ENCODE measurements at places on chromosomes 12 and 14.

- DNase-seq: no peak
Measured at GRCh38 chr12:92080911-92081285, 64.7 kb downstream of the BTG1 start.

DNA sequence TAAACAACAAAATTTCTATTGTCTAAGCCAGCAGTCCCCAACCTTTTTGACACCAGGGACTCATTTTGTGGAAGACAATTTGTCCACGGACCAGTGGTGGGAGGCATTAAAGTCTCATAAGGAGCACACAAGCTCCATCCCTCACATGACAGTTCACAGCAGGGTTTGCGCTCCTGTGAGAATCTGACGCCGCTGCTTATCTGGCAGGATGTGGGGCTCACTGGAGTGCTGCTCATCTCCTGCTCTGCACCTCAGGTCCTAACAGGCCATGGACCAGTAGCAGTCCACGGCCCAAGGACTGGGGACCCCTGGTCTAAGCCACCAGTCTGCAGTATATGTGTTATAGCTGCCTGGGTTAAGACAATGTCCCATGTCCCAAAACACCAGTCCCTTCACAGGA is 27.2 kb downstream of the VCPKMT start:
- DNase-seq: no peak

DNA sequence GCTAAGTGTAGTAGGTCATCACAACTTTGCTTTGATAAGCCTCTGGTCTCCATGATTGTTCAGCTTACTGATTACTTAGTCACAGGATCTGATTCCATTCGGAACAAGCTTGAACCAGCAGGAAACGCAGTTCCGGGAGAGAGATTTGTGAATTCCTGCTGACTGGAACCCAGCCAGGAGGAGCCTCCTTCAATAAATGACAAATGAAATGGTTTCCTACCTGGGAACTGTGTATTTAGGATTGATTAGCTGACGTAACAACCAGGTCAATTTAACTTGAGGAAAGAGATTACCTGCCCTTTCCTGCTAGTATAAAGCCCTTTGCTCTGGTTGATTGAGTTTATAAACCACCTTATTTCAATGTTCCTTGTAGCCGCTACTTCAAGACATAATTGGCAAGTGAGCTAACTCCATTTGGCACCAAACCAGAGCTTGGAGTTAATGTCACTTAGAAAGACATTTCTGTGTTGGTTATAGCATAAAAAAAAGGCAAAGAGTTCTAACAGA is 35.1 kb upstream of the KCNH3 start:
- no peak for DNase-seq

DNA sequence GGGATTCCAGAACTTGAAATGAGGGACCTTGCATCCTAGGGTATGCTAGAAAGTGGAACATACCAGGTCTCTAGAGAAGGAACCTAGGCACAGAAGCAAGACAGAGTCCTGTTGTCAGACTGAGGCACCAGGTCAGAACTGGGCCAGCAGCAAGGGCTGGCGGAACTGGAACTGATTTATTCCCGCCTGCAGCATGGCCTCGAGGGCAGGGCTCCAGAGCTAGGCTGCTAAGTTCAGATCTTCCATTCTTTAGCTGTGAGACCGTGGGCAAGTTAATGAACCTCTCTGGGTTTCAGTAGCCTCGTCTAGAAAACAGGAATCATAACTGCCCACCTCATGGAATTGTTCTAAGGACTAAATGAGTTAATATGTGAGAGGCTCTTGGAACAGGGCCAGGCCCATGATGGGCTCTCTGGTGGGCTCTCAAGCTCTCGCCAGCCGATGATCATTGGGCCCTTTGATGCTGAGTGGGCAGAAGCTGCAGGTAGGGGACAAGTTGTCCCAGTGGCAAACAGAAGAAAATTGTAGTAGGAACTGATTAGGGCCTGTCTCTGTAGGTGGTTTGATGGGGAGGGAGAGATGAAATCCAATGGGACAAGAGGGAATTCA is 199.8 kb downstream of the ZFP36L1 start:
- DNase-seq: no peak

GRCh38 chr12:38392554-38393144 is 76.1 kb downstream of the ALG10B start:
- no peak for DNase-seq

- DNase-seq: no peak
Measured at GRCh38 chr14:39322807-39323206, 89.1 kb downstream of the MIA2 start.

DNA sequence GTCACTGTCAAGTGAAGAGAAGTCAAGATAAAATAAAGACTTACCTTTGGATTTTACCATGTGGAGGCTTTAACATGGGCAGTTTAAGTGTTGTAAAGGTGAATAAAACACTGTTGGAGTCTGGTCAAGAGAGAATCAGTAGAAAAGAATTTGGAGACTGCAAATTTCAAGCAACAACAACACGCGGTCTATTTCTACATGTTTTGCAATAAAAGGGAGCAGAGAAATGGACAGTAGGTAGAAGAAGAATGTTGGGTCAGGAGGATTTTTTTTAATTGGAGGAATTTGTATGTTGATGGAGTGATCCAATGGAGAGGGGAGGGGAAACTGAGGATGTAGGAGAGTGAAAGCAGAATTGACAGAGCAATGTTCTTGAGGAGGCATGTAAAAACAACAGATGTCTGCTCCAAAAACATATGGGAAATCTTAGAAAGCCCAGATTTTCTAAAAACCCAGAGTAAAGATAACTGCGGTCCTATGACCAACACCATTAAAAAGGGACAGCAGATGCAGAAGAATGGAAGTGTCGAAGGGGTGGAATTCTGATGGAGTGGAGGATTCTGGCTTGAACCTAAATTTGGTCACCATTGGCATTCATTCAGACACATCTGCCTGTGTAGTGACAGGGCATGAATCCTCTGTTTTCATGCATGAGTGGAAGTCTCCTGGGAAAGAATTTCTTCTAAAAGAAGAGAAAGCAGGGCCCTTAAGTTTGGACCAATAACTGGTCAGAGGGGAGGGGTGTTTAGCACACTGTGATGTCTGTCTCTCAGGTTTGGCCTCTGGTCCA is 68.0 kb upstream of the OSBPL8 start:
- no peak for DNase-seq

- no peak for DNase-seq
Measured at GRCh38 chr12:91406920-91407341, 224.3 kb upstream of the DCN start.

DNA sequence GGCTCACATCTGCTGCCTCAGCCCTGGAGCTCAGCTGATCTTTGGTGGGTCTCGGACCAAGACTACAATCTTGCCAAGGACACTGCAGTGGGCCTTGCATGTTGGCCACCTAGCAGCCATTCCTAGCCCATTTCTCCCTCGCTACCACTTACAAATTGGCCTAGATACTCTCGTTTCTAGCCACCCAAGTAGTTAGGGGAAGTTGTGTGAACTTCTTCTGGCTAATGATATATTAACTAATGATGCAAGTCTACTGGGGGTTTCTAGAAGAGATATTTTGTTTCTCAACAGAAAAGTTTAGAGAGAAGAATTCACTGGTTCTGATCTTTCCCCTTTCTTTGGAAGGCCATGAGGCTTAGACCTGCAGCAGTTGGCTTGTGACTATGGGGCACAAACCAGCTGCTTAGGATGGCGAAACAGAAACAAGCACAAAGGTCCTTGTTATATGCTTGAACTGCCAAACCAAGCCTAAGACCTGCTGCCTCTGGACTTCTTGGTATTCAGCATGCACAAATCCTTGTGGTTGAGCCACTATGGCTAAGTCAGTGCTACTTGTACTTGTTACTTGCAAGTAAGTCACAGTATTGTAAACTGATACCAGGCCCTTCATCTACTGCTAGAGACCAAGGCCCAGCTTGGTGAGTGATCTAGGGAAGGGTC is 30.5 kb upstream of the GPATCH2L start:
- DNase-seq: no peak

GRCh38 chr12:12705838-12706520 is 10.0 kb upstream of the GPR19 start:
- peak; percentile 63 for DNase-seq

DNA sequence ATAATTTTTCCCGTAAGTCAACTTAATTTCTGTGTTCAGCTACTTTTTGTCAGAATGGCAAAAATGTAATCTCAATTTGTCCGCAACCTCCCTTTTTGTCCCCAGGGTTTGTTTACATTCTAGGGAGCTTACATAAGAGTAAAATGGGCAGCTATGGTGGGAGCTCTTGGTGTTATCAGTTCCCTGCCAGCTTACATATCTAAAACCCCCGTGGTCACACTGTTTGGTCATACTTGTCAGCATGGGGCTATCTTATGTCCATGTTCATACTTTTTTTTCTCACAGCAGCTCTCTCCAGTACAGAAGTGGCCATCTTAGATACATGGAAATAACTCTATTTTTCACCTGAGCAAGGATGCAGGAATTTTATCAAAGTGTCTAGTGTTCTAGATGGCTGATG is 16.7 kb downstream of the SLCO1C1 start:
- DNase-seq: no peak

DNA sequence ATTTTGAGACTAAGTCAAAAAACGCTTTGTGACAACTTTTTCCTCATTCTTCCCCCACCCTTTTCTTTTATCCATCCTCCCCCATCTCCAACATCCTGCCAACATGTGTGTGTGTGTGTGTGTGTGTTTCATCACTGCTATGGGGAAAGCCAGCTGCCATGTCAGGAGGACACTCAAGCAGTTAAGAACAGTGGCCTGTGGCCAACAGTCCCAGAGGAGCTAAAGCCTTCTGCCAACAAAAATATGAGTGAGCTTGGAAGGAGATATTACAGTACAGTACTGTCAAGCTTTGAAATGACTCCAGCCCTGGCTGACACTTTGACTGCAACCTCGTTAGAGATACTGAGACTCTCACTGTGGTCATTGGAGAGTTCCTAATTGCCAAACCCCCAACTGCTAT is 5.0 kb upstream of the CSRP2 start:
- DNase-seq: no peak
